ENCODE measurements at places on chromosomes 2 and 18. TPM values are rescaled to one million over a fixed set of nuclear protein-coding genes. Genes with fewer than 3 reads are reported as not detected.

Gene AMER3
- not detected for total RNA-seq

Gene NEU2
- not detected for total RNA-seq

Gene CELF4
- not detected for total RNA-seq

DNA sequence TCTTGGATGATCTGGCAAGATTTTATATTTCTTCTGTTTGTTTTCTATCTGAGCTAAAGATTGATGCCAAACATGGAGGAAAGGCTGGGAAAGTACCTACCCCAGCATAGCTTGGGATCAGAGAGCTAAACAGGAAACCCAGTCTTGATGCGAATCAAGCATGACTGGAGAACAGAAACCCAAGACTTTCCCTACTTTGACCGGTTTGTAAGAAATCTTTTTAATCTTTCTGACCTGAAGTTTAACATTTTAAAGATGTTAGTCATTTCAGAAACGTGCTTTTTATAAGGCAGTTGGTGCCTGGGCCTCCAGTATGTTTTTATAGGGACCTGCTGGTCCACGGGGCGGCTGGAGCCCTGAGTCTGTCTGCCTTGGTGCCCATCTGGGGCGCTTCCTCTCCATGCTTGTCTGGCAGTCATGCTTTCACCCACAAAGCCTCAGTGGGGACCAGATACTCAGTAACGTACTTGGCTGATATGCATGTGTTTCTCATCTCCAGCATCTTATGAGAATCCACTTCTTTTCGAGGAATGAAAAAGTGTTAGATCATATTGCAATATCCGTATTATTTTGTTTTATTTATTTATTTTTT lies 266.5 kb downstream of the PTGR3 start:
- no peak for DNase-seq

DNA sequence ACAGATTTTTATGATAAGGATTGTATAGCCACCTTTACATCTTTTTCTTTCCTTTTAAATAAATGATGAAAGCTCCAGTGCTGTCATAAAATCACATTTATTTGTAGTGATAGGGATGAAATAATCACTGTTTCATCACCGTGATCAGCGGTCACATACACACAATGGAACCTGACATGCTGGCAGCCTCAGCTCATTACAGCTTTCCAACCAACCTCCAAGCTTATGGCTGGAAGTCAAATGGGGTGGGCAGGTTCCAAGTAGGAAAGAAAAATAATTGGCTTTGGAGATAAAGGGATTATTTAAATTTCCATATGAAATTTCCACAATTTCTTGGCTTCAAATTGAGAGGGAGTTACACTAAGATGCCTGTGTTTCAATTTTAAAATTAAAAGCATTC lies 251.3 kb downstream of the PLCL1 start:
- no peak for DNase-seq

All from GM23248 (cell line).